ENCODE measurements at places on chromosomes 16 and 17.

DNA sequence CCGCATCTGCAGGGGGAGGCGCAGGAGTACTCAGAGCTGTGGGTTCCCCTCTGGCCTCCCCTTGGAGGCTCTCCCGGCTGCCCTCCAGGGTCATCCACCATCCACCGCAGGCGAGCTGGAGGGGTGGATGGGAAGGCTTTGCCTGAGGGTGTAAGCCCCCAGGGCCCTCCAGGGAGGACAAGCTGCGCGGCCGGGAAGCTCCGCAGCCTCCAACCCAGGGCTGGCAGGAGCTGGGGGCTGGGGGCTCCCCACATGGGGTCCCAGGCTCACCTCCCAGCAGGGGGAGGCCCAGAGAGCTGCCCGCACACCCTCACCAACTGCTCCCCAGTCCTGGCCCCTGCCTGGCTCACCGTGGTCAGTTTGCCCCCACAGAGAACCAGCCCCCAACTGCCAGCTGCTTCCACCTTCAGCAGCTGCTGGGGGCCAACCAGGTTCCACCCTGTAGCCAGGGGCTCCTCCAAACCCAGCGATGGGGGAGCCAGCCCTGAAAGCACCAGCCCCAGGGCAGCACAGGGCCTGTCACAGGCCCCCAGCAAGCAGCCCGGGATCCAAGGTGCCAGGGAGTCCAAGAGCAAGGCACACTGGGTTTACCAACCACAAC lies 19.8 kb upstream of the CHMP6 start:
- DNase-seq, result no peak

GRCh38 chr16:27547134-27547533 lies 2.6 kb downstream of the GTF3C1 start:
- no peak for DNase-seq

GRCh38 chr17:43010667-43011308 lies 4.2 kb downstream of the IFI35 start:
- DNase-seq, result peak; percentile 41

- DNase-seq, result no peak
Measured at GRCh38 chr16:78446992-78447563, 347.6 kb downstream of the WWOX start.

DNA sequence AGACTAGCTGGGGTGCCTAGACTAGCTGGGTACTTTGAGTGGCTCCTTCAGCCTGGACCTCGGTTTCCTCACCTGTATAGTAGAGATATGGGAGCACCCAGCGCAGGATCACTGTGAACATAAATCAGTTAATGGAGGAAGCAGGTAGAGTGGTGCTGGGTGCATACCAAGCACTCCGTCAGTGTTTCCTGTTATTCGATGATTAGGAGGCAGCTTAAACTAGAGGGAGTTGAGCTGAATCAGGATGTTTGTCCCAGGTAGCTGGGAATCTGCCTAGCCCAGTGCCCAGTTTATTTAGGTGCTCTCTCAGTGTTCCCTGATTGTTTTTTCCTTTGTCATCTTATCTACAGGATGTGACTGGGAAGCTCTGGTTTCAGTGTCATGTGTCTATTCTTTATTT lies 8.4 kb upstream of the TMEM235 start:
- DNase-seq, result no peak

- DNase-seq, result no peak
Measured at GRCh38 chr16:86405319-86405718, 105.0 kb upstream of the FOXF1 start.

All from HuH-7.5 (cell line).